Adrenal gland (tissue), 19 donors: ENCODE measurements at places on chromosomes 5 and 9.
A peak's percentile ranks its signal among the peaks of the same experiment; 100 is the strongest.

DNA sequence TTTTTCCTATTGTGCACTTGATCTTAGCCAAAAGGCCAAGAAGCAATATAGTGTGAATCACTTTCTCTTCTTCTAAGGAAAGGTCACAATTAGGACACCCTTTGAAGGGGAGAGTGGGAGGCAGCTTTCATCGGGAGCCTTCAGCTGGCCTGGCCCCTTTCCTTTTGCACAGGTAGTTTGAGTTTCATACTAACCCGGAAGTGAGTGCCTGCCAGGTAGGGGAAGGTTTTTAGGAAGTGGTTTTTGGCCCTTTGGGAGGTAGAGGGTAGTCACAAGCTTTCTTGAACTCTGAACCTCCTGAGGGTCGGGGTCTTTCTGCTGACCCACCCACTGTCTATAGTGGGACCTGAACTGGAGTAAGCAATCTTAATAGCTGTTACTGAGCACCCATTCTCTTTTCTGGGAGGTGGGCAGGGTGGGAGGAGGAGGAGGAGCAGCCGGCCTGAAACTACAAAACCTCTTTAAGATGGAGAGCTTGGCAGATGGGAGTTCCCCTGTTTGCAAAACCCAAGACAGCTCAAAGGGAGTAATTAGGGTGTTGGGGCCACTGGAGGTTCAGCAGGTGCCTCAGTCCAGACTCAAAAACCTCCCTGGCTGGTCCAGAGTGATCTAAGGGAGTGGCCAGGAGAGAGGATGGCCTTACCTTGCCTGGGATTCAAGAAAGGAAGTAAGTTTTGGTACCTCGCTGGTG, 6.0 kb downstream of the LARP1 start:
- no peak for DNase-seq

DNA sequence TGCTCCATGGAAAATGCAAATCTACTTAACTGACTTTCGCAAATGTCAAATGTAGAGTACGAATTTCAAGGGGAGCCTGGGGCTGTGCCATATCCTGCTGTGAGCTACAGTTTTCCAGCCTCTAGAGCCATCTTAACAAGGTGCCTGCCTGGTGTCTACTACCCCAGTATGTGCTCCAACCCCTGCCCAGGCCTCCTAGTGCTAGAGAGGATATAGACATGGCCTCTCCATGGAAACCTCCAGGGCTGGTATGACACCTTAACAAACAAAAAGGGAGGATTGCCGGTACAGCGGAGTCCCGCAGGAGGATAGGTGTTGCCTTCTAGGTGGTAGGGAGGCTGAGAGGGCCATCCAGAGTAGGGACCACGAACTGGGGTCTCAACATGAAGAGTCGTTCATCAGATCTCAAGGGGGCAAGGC, 13.6 kb upstream of the IL3 start:
- no peak for DNase-seq

GRCh38 chr5:82142928-82143577, 135.1 kb downstream of the RPS23 start:
- DNase-seq: no peak

GRCh38 chr9:89122949-89123348, 55.7 kb downstream of the SHC3 start:
- DNase-seq: no peak

GRCh38 chr9:129436751-129437625, 183.9 kb downstream of the C9orf50 start:
- peak; percentile 91 for DNase-seq

GRCh38 chr9:132063281-132063680, 16.4 kb downstream of the MED27 start:
- DNase-seq: no peak

- DNase-seq: no peak
These were observed 151.0 kb upstream of the RFX3 start for GRCh38 chr9:3676766-3677165.

- no peak for DNase-seq
These were observed 55.4 kb downstream of the PTPN3 start for GRCh38 chr9:109442716-109443115.

DNA sequence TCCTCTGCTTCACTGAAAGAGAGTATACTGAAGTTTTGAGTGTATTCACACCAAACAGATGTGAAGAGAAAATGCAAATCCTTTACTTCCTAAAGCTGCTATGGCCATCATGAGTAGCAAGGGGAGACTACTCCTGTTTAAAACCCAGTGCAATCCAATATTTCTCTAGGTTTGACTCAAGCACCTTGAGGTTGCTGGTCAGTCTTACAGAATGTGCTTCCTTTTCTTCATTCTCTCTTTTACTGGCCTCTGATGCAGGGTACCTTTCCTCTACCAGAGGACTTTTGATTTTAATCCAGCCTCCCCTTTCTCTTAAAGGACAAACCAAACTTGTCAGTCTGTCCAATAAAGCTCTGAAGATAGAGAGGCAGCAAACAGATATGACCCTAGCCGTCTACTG, 98.1 kb upstream of the TLE4 start:
- no peak for DNase-seq

DNA sequence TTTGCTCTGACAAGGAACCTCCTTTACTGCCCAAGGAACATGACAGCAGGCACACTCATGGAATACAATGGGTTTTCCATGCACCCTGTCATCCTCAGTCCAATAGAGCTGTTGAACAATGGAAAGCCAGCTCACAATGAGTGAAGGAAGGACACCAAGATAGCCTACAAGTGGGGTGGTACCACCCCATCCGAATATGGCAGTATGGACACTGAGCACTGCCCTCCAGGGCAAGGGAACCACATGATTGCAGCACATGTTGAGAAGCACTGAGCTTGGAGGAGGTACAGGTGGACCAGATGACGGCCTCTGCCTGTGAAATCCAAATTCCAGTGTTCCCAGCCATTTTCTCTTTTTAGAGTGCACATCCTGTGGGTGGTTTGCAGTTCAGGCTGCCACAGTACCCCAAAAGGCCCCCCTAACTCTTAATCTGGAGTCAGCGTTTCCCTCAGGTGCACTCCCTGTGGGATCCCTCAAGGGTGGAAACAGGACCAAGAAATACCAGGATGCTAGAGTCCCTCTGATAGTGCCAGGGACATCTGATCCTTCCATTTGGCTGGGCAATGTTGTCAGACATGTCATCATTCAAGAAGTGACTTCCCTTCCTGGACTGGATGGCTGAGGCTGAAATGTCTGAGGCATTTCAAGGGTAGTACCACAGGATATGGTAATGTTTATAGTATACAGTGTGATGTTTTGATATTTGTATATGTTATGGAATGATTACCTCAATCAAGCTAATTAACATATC, 48.9 kb downstream of the SMC2 start:
- DNase-seq: no peak

DNA sequence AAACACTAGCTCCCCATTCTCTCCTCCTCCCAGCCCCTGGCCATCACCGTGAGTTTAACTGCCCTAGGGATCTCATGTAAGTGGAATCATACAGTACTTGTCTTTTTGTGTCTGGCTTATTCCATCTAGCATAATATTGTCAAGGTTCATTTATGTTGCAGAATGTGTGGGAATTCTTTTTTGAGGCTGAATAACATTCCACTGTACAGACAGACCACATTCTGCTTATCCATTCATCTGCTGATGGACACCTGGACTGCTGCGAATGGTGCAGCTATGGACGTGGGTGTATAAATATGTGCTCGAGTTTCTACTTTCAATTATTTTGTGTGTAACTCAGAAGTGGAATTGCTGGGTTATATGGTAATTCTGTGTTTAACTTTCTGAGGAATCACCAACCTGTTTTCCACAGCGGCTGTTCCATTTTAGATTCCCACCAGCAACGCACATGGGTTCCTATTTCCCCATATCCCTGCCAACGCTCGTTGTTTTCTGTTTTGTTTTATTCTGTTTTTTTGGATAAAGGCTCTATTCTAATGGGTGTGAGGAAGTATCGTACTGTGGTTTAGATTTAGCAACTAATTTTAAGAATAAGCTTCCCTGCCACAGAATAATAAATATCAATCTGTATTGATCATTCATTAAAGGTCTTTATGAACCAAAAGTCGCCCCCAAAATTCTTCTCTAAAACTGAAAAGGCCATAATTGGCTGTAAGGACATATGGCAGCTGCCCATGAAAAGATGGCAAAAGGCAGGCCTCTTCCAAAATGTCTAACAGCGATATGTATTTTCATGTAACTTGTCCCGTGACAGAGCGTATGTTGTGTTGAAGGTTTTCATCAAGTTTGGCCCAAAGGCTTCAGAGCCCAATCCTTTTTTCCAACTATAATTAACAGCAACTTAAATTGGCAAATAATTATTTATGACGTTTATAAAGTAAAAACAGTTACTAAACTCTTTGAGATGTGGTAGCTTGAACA, 70.3 kb downstream of the DAP start:
- no peak for DNase-seq

GRCh38 chr9:89622933-89623861, 18.4 kb downstream of the GADD45G start:
- no peak for DNase-seq

DNA sequence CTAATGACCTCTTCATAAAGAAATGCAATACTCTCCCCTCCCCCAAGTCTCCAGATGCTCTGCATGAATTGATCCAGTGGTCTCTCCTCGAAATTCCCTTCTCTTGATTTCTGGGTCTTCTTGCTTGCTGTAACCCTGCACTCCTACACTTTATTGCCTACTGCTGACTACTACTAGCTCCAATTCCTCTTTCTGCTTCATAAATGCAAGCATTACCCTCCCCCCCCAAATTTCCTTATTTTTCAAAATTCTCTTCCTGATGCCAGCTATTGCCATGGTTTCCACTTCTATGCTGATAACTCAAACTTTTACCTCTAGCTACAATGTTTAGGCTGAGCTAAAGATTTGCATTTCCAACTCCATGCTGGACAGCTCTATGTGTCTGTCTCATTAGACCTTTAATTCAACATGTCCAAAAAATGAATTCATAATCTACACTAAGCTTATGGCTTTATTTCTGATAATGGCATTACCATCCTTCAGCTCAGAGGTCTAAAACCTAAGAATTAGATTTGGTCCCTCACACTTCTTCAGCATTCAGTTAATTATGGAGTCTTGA, 1.4 kb downstream of the ZBTB26 start:
- no peak for DNase-seq

GRCh38 chr9:106930477-106930876, 67.5 kb downstream of the ZNF462 start:
- no peak for DNase-seq

- no peak for DNase-seq
These were observed 23.7 kb upstream of the LMNB1 start for GRCh38 chr5:126753227-126753626.

DNA sequence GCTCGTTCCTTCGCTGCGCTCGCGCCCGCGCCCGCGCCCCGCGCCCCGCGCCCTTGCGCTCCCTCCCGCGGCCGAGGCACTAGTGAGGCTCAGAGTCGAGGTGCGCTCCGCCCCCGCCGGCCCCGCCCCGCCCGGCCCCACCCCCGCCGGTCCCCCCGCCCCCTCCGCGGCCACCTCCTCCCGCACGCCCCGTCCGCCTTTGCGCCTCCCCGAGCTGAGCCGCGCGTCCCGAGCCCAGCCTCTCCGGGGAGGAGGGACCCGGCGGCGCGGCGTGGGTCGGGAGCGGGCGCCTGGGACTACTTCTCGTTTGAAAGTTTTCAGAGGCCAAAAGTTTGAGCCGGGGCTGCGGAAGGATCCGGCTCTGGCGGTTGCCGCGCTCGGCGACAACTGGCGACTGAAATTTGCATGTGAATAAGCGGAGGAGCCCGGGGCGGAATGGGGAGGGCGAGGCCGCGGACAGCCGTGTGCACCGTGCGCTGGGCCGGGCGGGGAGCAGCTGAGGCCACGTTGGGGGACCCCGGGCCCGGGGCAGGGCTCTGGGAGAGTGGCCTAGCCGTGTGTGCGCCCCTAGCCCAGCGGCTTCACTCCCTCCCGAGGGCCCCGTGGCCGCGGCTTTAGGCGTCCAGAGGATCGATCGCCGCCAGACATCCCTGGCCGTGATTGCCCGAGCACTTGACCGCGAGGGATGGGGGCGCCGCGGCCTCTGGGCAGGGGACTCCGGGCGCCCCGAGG, at the start of gene NOTCH1:
Gene NOTCH1 (minus strand): TSS at position 84 of the 732 bp plus-strand sequence. CDS start 262 bp downstream, outside the sequence.
- DNase-seq: peak; percentile 90

GRCh38 chr5:169426784-169427183, 125.8 kb upstream of the SLIT3 start:
- no peak for DNase-seq

DNA sequence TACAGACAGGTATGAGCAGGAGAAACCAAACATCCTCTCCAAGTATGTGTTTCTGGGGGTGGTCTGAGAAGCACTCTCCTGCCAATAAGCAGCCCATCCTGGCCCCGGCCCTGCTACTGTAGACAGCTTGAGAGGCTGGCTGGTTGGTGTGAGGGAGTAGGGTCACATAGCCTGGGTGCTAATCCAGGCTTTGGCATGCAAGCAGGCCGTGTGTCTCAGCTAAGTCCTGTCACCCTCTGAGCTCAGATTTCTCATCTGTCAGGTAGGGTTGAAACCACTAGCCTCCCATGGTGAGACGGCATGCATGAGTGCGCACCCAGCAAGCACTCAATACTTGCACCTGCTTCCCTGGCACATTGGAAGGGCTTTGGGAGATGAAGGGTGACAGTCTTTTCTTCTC, 49.8 kb upstream of the PHYKPL start:
- DNase-seq: no peak

- no peak for DNase-seq
These were observed 127.4 kb upstream of the TMEM161B start for GRCh38 chr5:88396000-88396535.

DNA sequence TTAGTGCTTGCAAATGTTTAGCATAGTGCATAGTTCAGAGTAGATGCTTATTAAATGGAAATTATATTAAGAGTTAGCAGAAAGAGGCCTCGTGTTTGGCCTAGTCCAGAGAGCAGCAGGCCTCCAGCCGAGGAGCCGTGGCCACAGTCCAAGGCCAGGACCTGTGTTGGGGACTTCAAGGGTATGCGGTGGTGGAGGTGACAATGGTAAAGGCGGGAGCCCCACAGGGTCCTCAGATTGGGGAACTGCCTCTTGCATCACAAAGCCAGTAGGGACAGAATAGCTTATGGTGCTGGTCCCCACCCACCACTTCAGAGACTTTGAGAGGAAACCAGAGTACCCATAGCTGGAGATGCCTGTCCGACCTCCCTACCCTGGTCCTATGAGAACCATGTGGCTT, 554.6 kb upstream of the RIOK2 start:
- DNase-seq: no peak

DNA sequence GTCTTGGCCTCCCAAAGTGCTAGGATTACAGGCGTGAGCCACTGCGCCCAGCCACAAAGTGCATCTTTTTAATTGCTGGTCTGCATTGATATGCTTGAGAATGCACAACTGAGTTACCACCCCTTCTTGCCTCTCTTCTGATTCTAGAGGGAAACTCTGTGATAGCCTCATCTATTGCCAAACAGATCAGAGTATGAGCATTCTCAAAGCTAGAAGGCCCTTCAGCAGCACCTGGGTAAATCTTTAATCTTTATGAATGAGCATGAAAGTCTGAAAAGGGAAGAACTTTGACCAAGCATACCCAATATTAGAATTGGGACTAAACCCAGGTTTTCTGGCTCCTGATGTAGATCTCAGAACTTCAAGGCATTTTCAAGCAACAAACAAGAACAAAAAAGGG, 298.3 kb upstream of the TNC start:
- no peak for DNase-seq

- peak; percentile 30 for DNase-seq
These were observed 62.9 kb upstream of the PPARGC1B start for GRCh38 chr5:149667084-149667828.
